Activated T-helper 2 cell treated with anti-CD3 and anti-CD28 coated beads, Interferon-gamma antibody, Interleukin-2, Interleukin-4, amounts not matched to agents 10 μg/mL and 5 μg/mL and 100 μg/mL, durations not matched to agents 14 hours and 24 hours and 36 hours (primary cell): ENCODE measurements at places on chromosomes 2 and 18. TPM values are rescaled to one million over a fixed set of nuclear protein-coding genes. Genes with fewer than 3 reads are reported as not detected.

The TUBB8B gene
- not detected in 2 replicates for total RNA-seq

The FECH gene
- 17.4 and 21.9 TPM in 2 replicates for total RNA-seq

The SLC5A7 gene
- total RNA-seq = not detected in 2 replicates

GRCh38 chr2:162928356-162928755, 89.8 kb upstream of the KCNH7 start:
- no peak for DNase-seq

DNA sequence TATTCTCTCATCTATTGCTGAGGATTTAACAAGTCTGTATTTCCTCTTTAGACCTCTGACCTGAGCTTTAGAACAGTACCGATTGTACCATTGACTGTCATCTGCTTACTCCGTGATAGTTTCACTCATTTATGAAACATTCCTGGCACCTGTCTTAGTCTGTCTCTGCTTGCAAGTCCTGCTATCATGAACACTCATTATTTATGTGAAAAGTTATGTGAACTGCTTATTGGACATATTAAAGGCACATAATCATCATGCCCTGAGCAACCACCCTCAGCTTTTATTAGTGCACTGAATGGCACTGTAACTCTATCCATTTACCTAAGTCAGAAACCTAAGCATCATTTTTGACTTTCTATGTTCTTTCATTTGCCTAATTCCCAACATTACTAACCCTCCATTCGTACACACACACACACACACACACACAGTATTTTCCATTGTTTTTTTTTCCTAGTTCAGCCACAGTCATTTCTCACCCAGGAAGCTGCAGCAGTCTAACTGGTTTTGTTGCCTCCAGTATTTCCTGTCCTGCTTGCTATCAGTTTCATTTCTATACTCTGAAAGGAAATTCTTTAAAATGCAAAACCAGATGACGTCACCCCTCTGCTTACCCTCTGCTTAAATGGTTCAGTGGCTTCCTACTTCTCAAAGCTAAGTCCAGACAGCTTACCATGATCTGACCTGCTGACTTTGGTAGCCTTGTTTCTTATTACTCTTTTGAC, 146.1 kb downstream of the HAUS1 start:
- peak; percentile 67 for DNase-seq

DNA sequence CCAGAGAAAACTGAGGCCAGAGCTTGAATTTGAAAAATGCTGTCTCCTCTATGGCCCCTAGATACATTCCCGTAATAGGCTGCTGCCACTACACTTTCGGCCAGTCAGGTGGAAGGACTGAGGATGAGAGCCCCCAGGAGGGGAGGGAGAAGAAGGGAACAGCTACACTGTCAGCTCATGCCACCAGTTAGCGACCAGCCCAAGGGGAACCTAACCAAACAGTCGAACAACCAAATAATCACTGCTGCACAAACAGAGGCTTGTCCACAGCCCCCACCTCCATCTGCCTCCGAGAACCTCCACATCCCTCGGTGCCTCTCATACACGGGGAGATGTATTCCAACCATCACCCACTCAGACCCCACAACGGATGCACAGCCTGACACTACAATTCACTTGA, 7.3 kb downstream of the ZNF516 start:
- DNase-seq = no peak

DNA sequence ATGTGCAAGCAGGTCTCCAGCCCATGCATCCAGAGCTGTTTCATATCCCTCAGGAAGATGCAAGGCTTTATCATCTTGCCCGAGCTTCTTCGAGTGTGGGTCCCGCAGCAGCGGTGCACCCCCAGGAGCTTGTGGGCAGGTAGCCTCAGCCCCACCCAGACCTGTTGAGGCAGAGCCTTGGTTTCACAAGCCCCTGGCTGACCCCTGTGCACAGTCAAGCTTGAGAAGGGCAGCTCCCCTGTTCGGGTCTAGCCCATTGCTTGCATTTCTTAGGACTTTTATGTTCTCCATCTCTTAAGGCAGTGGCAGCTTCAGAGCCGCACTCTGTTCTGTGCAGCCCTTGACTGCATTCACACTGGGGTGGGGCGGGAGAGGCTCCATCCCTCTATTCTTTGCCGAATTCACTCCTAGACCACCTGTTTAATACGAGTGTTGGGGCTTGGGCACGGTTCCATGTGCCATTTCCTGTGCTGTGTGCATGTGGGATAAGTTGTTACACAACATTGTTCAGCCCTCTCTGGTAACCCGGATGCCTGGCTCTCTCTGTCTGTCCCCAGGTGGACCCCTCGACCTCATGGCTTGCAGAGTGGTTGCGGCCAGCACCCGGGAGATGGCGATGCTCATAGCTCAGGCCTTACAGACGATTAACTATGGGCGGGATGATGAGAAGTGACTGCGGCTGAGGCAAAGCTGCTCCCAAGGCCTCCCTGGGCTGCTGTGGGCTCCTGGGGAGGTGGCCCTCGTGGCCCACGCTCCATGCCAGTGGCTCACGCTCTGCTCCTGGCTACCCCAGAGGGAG, 48.7 kb downstream of the IMPA2 start:
- DNase-seq = no peak

DNA sequence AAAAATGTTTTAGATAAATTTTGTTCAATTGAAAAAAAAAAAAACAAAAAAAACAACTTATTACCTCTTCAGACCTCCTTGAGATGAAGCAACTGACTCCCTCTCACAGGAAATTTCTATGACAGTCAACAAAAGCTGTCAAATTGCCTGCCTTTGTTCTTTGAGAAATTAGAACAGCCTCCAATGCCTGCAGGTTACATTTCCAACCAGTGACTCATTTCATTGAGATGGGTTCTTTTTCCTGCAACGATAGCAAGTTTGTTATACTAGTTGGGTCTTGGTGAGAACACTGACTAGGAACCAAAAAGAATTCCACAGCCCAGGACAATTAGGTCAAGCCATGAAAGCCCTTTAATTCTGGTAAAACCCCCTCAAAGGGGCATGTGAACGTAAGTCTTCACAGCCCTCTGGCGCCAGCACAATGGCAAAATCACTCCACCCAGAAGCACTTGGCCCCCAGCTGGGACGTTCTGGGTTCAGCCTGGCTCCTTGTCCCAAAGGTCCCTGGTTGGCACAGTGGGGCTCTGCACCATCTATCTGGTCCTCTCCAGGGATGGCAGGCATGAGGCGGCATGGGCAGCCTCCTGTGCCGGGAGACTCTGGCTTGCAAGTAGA, 87.0 kb downstream of the SPP2 start:
- no peak for DNase-seq

GRCh38 chr2:112688086-112688880, 32.5 kb upstream of the NT5DC4 start:
- DNase-seq = no peak

GRCh38 chr2:96549967-96550786, 13.6 kb downstream of the ARID5A start:
- DNase-seq = no peak

DNA sequence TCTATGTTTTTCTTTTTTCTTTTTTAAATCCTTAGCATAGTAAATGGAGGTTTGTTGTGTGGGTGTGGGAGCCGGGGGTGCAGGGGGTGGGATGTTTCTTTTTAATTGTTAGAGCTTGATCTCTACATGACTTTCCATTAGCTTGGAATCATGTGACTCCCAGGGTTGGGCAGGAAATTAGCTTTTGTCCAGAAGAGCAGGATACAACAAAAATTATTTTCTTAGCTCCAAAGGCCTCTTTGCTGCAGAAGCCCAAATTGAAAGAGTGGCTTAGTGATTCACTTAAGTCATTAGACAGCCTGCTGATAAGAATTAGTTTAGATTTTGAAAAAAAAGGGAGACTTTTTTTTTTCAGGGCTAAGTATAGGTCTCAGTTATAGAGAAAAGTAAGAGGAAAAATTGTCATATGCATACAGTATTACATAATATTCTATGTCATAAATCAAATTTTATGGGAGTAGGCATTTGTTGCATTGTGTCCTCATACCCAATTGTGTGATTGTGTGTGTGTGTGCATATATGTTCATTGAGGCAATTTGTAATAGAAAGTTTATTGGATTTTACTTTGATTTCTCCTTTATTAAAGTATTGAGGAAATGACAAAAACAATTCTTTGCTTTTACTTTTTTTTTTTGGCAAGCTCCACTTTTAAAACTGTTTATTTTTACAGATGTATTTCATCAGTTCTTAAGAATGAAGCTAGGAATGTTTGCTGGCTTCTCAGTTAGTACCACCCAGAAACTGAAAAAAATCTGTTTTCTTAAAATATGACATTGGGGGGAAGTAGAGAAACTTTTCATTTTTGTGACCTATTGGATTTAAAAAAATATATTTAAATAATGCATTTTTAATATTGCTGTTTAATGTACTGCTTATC, 47.4 kb downstream of the TSPYL6 start:
- DNase-seq = no peak
